ENCODE measurements at places on chromosomes 12 and 14. TPM values are rescaled to one million over a fixed set of nuclear protein-coding genes. Genes with fewer than 3 reads are reported as not detected.

The LRRK2 gene
- 13.7 TPM for total RNA-seq

The SLC10A1 gene
- not detected for total RNA-seq

The SYCP3 gene
- not detected for total RNA-seq

- DNase-seq: no peak
These were observed 1324.1 kb downstream of the AACS start for GRCh38 chr12:126389220-126389841.

DNA sequence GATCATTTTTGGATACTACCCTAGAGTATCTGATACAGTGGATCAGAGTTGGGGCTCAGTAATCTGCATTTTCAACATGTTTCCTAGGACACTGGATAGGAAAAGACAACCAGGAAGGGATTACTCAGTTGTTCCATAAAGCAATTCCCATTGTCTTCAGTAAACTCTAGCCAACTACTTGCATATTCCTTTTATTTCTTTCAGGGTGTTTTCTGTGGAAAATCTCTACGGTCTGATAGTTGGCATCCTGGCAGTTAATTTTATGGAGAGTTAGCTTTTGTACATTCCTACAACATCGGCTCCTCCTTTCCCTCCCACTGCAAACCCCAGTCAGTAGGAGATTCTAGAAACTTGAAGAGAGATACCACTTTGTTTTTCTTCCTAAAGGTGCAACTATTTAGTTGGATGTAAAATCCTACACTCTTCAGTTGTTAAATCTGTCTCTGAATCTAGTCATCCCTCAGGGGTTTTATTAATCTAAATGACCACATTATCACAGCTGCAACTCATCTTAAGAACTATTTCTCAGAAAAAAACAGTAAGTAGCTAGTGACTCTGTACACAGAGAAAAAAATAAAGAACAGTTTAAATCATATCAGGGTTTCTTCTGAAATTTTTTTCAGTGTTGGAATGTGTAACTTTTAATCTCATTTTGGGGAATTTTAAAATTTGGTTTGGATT is 103.9 kb downstream of the PDE3A start:
- DNase-seq: no peak

DNA sequence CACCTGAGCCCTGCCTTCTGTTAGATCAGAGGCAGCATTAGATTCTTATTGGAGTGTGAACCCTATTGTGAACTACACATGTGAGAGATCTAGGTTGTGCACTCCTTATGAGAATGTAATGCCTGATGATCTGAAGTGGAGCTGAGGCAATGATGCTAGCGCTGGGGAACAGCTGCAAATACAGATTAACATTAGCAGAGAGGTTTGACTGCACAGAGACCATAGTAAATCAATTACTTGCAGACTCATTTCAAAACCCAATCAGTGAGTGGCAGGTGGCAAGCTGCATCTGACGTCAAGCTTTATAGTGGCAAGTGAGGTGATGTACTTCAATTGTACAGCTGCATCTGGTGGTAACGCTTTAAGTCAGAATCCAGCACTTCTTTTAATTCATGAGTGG is 141.6 kb downstream of the GPHN start:
- no peak for DNase-seq

GRCh38 chr12:116545144-116545543 is 14.0 kb upstream of the MAP1LC3B2 start:
- DNase-seq: no peak
